Suprapubic skin (tissue), 4 donors: ENCODE measurements at places on chromosomes 7 and 10.

DNA sequence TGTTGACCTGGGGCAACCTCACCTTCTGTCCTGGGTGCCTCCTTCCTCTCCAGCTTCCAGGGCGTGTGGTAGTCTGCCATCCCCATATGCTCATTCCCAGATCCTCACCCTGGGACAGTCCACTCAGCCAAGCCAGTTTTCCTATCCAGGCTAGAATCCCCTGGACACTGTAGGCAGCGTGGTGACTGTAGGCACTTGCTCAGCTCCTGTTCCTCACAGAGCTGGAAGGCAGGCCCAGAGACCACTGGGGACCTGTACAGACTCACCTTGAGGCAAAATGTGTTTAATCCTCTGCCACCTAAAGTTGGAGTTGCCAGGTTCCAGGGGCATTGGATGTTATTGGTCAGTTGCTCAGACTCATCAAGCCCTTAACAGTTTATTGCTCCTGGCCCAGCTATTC lies 2.4 kb upstream of the GRID1 start:
- H3K27me3 ChIP-seq = peaks cover 73% of the 10 kb centered on the region
- peaks cover 35% of the 10 kb centered on the region for H3K4me1 ChIP-seq
- no peaks in the 10 kb centered on the region for H3K36me3 ChIP-seq
- H3K27ac ChIP-seq = no peak overlapping the region
- H3K4me3 ChIP-seq = no peak overlapping the region

DNA sequence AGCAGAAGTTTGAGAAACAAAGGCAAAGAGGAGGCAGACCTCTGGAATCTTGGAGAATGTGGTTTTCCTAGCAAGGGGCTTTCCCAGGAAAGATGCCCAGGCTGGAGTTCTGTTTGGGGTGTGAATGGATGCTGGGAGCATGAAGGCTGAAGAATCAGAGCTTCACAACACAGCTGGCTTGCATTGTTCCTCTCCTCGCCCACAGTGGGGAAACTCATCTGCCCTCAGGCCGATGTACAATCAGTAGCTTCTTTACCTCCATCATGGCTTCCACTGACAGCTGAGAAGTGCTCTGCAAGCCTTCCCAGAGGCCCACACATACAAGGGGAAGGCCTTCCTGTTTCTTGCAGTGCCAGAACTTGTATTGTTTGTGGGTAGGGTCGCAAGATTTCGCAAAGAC lies 90.8 kb upstream of the HECTD2 start:
- no peaks in the 10 kb centered on the region for H3K27me3 ChIP-seq
- H3K4me3 ChIP-seq = no peak overlapping the region
- H3K27ac ChIP-seq = no peak overlapping the region
- DNase-seq = no peak

- no peak overlapping the region for H3K4me3 ChIP-seq
- peaks cover 12% of the 10 kb centered on the region for H3K4me1 ChIP-seq
These were observed 128.1 kb upstream of the FAM20C start for GRCh38 chr7:64098-64915.

DNA sequence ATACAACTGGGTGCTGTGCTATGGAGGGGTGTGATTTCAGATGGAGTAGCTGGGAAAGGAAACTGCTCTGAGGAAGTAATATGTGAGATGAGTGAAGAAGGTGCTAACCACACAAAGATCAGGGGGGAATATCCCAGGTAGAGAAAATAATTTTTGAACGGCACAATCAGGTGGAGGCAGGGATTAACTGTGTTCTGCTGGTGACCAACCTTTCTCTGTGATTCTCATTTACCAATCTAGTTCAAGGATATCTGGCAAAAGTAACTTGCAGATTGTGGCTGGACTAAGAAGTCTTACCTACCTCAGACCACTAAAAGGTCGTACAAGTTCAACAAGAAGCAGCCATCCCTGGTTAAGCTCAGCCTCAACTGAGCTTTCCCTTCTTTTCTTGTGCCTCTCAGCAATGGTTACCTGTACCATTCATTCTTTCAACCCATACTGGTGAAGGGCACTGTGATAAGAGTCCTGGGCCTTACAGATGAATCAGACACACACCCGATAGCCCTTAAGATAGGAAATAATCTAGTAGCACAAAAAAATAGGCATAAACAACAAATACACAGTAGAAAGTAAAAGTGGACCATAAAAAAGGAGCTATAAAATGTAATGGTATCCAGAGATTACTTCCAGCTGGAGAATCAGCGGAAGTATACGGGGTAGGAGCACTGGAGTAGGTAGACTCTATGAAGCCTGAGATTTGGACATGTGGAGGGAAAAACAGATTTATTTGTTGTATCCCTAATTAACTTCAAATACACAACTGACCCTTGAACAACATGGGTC lies 96.6 kb downstream of the UBE2H start:
- H3K4me1 ChIP-seq = peaks cover 60% of the 10 kb centered on the region
- H3K27me3 ChIP-seq = no peaks in the 10 kb centered on the region
- no peaks in the 10 kb centered on the region for H3K36me3 ChIP-seq
- DNase-seq = no peak

DNA sequence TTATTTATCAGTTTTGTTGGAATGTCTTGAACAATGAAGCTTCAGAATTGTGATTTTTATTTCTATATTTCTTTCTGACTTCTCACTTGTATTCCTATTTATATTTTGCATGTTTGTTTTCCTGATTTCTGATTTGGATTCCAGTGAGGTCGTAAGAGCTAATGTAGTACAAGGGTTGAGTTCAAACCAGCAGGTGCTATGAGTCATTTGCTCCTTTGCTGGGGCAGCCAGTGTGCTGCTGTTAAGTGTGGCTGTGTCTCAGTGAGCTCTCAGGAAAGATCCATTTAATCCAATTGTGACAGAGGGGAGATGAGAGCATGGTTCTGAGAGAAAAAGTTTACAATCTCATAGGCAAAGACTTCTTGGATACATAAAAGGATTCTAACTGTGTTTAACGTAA lies 48.6 kb downstream of the MCU start:
- no peaks in the 10 kb centered on the region for H3K27me3 ChIP-seq
- H3K36me3 ChIP-seq = no peaks in the 10 kb centered on the region
- no peak for DNase-seq
- no peak overlapping the region for H3K4me3 ChIP-seq
- H3K4me1 ChIP-seq = peaks cover 32% of the 10 kb centered on the region

DNA sequence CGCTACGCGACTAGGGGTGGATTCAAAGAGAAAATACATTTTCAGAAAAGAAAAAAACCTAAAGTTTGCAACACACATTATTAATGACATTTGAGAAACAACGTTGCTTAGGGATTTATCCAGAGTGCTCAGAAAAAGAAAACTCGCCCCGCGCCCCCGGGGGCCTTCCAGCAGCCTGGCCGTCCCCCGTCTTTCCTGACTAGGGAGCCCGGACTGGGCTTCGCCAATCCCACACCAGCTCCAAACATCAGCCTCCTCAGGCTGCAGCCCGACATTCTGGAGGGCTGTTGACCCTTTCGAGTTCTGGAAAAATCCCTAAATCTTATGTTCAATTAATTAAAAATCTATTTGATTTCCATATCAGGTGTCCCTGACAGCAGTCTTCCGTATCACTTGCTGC lies 48.6 kb downstream of the CLEC2L start:
- DNase-seq = no peak
- H3K27me3 ChIP-seq = no peaks in the 10 kb centered on the region
- no peak overlapping the region for H3K27ac ChIP-seq
- H3K4me3 ChIP-seq = no peak overlapping the region

GRCh38 chr10:11647676-11648075 lies 36.2 kb upstream of the USP6NL start:
- H3K27me3 ChIP-seq = peaks cover 2% of the 10 kb centered on the region
- no peaks in the 10 kb centered on the region for H3K36me3 ChIP-seq
- no peak overlapping the region for H3K27ac ChIP-seq
- H3K4me1 ChIP-seq = no peaks in the 10 kb centered on the region
- H3K4me3 ChIP-seq = no peak overlapping the region
- no peak for DNase-seq

- H3K27ac ChIP-seq = no peak overlapping the region
- H3K27me3 ChIP-seq = no peaks in the 10 kb centered on the region
- DNase-seq = no peak
- no peaks in the 10 kb centered on the region for H3K4me1 ChIP-seq
- no peak overlapping the region for H3K4me3 ChIP-seq
These were observed 955.7 kb downstream of the SORCS3 start for GRCh38 chr10:105596749-105597148.

GRCh38 chr10:84510121-84510520 lies 181.7 kb downstream of the CCSER2 start:
- no peaks in the 10 kb centered on the region for H3K4me1 ChIP-seq
- DNase-seq = no peak
- no peak overlapping the region for H3K27ac ChIP-seq
- H3K4me3 ChIP-seq = no peak overlapping the region

- no peak overlapping the region for H3K4me3 ChIP-seq
- no peak for DNase-seq
- no peak overlapping the region for H3K27ac ChIP-seq
- peaks cover 18% of the 10 kb centered on the region for H3K36me3 ChIP-seq
- H3K27me3 ChIP-seq = no peaks in the 10 kb centered on the region
- H3K4me1 ChIP-seq = peaks cover 7% of the 10 kb centered on the region
These were observed 15.6 kb downstream of the SUFU start for GRCh38 chr10:102519246-102519825.

DNA sequence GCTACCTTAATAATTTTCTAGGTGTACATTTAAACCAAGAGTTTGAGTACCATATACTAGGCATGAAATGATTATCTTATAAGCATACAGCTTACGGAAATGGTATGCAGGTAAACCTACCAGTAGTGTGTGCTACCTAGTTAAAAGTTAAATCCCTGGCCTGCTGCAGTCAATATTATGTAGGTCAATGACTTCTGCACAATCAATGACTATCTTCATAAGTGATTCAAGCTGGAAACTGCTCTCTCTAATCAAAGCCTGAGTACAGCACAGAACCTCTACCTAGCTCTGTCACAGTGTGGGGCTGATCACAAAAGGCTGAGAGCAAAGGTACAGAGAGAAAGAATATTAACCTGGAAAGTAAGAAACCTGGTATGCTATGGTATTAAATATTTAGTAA lies 733.7 kb downstream of the PCDH15 start:
- no peaks in the 10 kb centered on the region for H3K4me1 ChIP-seq
- H3K27me3 ChIP-seq = no peaks in the 10 kb centered on the region
- H3K36me3 ChIP-seq = no peaks in the 10 kb centered on the region
- no peak overlapping the region for H3K4me3 ChIP-seq
- no peak for DNase-seq
